ENCODE measurements at places on chromosomes 4 and X. TPM values are rescaled to one million over a fixed set of nuclear protein-coding genes. Genes with fewer than 3 reads are reported as not detected.

DNA sequence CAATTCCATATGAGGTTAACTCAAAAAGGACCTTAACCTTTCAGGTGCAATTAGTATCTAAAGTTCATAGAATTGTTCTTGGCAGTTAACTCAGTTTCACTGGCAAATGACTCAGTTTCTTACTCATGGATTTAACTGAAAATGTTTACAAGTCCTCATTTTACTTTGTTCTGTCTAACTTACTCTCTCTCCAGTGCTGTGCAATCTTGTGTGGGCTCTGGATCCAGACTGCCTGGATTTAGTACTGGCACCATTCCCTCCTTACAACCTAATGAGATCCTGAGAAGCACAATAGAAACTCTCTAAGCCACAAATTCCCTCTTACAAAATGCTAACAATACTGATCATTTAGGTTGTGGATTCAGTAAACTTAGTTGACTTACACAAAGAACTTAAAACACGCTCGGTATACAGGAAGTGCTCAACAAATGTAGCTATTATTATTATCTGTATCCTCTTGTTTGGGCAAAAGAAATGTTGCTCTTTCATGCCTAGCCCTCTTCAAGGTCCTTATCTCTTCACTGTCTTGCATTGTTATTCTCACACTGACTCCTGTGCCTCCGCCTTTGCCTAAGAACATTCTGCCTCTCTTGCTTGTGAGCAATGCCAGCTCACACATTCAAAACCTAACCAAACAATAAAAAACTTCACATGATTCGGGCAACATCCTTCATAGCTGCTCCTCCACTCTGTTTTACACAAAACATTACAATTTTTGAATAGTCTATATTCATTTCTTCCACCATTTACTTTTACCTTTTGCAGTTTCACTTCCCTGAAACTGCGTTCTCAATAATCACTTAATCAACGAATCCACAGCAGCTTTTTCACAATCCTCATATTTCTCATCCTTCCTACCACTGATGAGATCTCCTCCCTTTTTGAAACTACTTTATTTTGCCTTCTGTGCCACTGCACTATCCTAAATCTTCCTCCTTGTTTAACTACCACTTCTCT is 91.8 kb downstream of the PDE5A start:
- no peak overlapping the region for H3K4me3 ChIP-seq
- H3K27me3 ChIP-seq: no peaks in the 10 kb centered on the region
- H3K27ac ChIP-seq: no peak overlapping the region
- peaks cover 47% of the 10 kb centered on the region for H3K36me3 ChIP-seq

DNA sequence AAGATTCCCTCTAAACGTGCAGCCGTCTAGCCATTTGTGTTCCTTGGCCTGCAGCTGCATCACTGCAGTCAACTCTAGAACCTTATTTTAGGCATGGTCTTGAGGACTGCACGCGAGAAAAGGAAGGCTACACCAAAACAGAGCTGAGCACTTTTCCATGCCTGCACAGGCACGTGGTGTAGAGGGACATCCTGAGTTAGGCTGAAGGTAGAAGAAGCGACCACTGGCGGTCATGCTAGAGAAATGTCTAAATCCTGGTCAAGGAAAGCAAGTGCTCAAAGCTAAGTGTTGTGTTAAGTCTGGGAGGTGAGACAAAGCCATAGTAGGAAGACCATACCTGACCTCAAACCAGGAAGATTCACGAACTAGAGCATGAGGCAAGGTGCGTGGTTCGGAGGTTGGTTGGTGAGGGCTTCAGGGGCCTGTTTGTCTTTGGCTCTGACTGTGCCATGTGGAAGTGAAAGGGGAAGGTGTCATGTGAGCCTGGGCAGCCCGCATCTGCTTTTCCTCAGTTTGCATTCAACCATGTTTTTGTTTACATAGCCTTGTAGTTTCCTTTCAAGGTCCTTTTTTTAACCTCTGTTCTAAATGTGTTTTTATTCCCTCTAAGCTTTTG is 203.8 kb downstream of the AASDH start:
- H3K36me3 ChIP-seq: no peaks in the 10 kb centered on the region
- DNase-seq: no peak
- H3K27ac ChIP-seq: no peak overlapping the region

DNA sequence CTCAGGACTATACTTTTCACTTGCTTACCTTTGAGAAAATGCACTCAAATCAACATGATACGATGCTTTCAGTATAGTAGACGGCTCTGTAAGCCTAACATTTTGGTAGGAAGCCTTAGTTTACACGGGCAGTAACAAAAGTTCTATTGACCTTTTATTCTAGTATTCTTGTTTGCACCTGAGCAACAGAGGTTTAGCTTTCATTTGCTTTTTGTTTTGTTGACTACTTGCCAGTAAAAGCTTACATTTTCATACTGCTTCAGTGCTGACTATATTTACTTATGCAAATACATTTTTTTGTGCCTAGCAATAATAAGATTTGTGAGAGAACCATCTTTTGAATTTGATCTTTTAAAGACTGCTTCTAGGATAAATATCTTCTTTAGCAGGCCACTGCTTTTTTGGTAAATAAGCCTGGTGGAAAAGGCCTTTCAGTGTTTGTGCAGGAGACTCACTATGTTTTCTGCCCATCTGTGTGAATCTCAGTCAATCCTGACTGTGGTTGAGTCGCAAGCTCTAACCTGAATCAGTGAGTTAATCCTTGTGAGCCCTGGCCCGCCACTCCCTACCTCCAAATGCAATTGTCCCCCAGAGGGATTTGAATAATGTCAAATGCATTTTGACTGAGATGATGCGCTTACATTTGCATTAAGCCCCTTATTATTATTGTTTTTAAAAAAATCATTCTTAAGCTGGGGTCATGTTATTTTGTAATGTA is 21.9 kb downstream of the FHIP1A start:
- no peaks in the 10 kb centered on the region for H3K4me1 ChIP-seq
- no peak overlapping the region for H3K27ac ChIP-seq
- DNase-seq: no peak
- H3K36me3 ChIP-seq: no peaks in the 10 kb centered on the region
- H3K27me3 ChIP-seq: no peaks in the 10 kb centered on the region

- H3K27ac ChIP-seq: no peak overlapping the region
- H3K4me3 ChIP-seq: no peak overlapping the region
- DNase-seq: no peak
- H3K36me3 ChIP-seq: no peaks in the 10 kb centered on the region
- no peaks in the 10 kb centered on the region for H3K4me1 ChIP-seq
- H3K27me3 ChIP-seq: no peaks in the 10 kb centered on the region
Measured at GRCh38 chr4:105555409-105555808, 3.0 kb downstream of the ARHGEF38 start.

DNA sequence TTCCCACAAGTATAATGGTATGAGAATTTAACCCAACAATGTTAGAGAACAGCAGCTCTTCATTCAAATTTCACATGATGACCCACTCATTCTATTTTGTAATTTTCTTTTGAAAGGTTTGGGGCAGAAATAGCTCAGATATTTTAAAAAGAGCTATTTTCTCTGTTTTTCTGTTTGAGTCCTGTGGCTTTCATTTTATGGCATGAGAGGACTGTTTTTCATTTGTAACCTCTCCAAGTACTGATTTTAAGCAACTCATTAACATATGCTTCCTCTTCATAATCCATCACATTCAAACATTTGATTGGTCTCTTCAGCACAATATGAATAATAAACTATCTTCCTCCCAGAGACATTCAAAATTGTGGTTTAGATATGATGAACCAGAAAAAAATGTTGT is 129.0 kb upstream of the TEX13A start:
- no peak overlapping the region for H3K4me3 ChIP-seq
- no peaks in the 10 kb centered on the region for H3K4me1 ChIP-seq
- no peaks in the 10 kb centered on the region for H3K36me3 ChIP-seq
- no peak for DNase-seq
- peaks cover 11% of the 10 kb centered on the region for H3K27me3 ChIP-seq

DNA sequence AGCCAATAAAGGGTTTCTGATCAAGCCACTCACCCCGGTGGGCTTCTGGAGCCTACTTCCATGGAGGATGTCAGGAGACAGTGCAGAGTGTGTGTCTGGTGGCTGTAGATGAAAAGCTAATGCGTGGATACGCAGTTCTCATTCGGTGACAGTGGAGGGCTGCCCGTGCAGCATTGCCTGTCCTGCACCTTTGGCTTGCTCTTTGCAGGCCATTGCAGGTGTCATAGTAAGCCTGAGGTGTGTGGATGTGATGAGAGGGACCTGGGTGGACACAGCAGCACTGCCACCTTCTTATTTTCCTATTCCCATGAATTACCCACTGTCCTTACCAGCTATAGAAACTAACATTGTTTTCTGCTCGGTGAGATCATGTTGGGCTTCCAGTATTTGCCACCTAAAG is 101.2 kb downstream of the STK32B start:
- no peak for DNase-seq
- no peaks in the 10 kb centered on the region for H3K4me1 ChIP-seq
- no peaks in the 10 kb centered on the region for H3K27me3 ChIP-seq

- no peak overlapping the region for H3K4me3 ChIP-seq
- no peaks in the 10 kb centered on the region for H3K27me3 ChIP-seq
- no peaks in the 10 kb centered on the region for H3K4me1 ChIP-seq
- DNase-seq: no peak
Measured at GRCh38 chrX:140701480-140701879, 8.1 kb upstream of the LINC00632 start.

DNA sequence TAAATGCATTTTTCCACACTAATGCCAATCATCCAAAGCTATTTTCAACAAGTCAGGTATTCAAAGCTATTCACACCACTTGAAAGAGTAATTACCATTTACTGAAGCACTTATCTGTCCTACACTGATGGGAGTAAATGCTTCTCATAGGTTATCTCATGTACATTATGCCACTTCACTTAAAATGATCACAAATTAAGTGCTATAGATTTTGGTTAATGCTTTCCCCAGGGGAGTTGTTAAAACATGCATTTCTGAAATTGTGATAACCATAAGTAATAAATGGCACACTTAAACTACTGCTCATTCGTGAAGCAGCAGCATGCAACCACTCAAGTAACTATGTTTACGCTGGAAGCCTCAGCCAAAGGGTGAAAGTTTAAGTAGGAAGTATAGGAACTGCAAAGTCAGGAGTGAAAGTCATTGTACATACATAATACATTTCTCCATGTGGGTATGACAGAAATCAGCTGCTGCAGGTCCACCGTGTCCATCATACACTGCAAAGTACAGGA is 6.6 kb downstream of the PPM1K start:
- no peaks in the 10 kb centered on the region for H3K36me3 ChIP-seq
- no peak for DNase-seq
- H3K4me1 ChIP-seq: no peaks in the 10 kb centered on the region
- H3K27me3 ChIP-seq: no peaks in the 10 kb centered on the region
- no peak overlapping the region for H3K27ac ChIP-seq

DNA sequence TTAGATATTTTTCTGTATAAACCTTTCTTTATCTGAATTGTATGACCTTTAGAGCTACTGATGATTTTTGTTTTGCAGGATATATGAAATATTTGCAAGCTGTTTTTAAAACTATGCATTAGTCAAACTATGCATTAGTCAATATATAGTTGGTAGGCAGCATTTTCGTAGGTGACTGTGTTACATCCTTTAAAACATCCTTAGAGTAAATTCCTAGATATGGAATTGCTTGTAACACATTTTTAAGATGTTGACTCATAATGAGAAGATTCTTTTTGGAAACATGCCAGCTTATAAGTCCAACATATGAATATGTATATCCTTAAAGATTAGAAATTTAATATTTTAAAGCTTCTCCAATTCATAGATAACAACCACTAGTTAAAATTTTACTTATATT is 1768.5 kb downstream of the PCDH7 start:
- H3K4me1 ChIP-seq: peaks cover 9% of the 10 kb centered on the region
- H3K27ac ChIP-seq: no peak overlapping the region
- no peak overlapping the region for H3K4me3 ChIP-seq
- no peak for DNase-seq
- no peaks in the 10 kb centered on the region for H3K27me3 ChIP-seq

GRCh38 chr4:88949605-88950004 is 107.4 kb downstream of the FAM13A start:
- no peak overlapping the region for H3K27ac ChIP-seq
- H3K36me3 ChIP-seq: no peaks in the 10 kb centered on the region
- no peaks in the 10 kb centered on the region for H3K27me3 ChIP-seq
- no peak for DNase-seq
- H3K4me1 ChIP-seq: no peaks in the 10 kb centered on the region

DNA sequence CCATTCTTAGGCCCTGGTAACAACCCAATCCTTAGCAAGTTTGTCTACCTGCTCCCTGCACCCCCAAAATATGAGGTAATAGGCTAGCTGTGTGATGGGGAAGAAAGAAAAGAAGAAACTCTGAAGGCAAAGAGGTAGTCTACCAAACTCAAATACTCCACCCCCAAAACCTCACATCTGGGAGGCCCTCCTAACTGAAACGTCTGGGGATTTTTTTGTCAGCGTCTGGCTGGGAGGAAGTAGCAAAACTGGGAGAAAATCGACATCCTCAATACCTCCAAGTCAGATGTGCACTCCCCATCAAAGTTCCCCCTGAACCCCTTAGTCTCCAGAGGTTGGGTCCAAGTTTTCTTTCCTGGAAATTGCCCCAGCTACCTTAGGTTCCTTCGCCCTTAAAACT is 1.0 kb downstream of the LAMP2 start:
- no peak for DNase-seq
- peaks cover 7% of the 10 kb centered on the region for H3K27me3 ChIP-seq
- peak overlapping the region; percentile 87 for H3K27ac ChIP-seq
- H3K4me3 ChIP-seq: peak overlapping the region; percentile 62
- H3K4me1 ChIP-seq: no peaks in the 10 kb centered on the region

GRCh38 chr4:183342541-183343533 is 20.6 kb upstream of the CLDN24 start:
- H3K4me3 ChIP-seq: no peak overlapping the region
- H3K27me3 ChIP-seq: no peaks in the 10 kb centered on the region
- no peak for DNase-seq
- H3K27ac ChIP-seq: no peak overlapping the region
- H3K36me3 ChIP-seq: no peaks in the 10 kb centered on the region

- H3K4me3 ChIP-seq: no peak overlapping the region
- H3K4me1 ChIP-seq: no peaks in the 10 kb centered on the region
- no peaks in the 10 kb centered on the region for H3K27me3 ChIP-seq
Measured at GRCh38 chrX:31099536-31100090, 27.8 kb upstream of the FTHL17 start.

DNA sequence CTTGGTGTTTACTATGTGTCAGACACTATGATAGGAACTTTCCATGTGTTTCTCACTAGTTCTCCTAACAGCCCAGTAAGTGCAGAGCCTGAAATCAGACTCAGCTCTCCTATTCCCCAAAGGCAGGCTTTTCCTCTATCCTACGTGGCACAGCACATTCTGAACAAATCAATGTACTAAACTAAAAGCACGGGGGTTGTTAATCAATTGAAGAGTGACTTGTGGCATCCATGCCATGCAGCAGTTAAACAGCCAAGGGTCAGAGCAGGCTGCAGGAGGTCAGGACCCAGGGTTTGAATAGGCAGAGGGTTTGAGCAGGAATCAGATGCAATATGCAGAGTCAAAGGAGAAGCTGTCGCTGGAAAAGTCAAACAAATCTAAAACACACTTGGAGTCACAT is 289.7 kb upstream of the LDB2 start:
- H3K4me3 ChIP-seq: no peak overlapping the region
- no peak for DNase-seq
- H3K27ac ChIP-seq: no peak overlapping the region
- H3K4me1 ChIP-seq: peaks cover 27% of the 10 kb centered on the region

The TECRL gene
- total RNA-seq: not detected

The MAGEA4 gene
- not detected for total RNA-seq

The CPLX1 gene
- total RNA-seq: not detected

The RBM47 gene
- 56.1 TPM for total RNA-seq

The MBNL3 gene
- 13.8 TPM for total RNA-seq

The PPP2R2C gene
- under 0.01 TPM for total RNA-seq

The FREM3 gene
- not detected for total RNA-seq

The EDA2R gene
- 2.7 TPM for total RNA-seq

The BTK gene
- 3.7 TPM for total RNA-seq

The XG gene
- total RNA-seq: 2.2 TPM

The RBM46 gene
- not detected for total RNA-seq

The GPRASP2 gene
- total RNA-seq: 7.3 TPM

The PRRG1 gene
- total RNA-seq: 21.3 TPM

The MAMLD1 gene
- 9.6 TPM for total RNA-seq

All from tibial nerve (tissue), 4 donors.